CD4-positive, alpha-beta T cell treated with Interleukin-10 for 1 hour (primary cell): ENCODE measurements at places on chromosomes 16 and 17.

DNA sequence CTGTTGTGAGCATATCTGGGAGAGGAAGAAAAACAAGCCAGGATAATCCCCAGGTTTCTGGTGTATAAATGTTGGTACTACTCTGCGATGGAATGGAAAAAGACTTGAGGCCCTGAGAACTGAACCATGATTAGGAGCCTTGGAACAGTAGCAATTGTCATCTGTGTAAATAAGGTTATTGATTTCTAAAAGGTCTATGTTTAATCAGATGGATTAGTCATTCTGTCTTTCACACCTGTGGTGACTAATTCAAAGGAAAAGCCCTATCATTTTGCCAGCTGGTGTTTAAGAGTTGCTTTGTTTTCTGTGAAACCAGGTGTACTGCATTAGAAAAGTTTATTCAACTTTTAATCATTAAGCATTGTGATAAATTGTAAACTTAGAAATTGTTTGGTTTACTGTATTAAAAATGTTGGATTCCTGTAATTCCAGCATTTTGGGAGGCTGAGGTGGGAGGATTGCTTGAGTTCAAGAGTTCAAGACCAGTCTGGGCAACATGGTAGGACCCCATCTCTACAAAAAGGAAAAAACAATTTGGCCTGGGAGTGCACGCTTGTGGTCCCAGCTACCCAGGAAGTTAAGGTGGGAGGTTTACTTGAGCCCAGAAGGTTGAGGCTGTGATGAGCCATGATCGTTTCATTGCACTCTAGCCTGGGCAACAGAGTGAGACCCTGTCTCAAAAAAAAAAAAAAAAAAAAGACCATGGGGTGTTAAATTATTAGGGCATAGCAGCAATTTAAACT lies 29.0 kb upstream of the KPNB1 start:
- no peak for DNase-seq

GRCh38 chr17:82685291-82685690 lies 13.2 kb downstream of the RAB40B start:
- DNase-seq = no peak

DNA sequence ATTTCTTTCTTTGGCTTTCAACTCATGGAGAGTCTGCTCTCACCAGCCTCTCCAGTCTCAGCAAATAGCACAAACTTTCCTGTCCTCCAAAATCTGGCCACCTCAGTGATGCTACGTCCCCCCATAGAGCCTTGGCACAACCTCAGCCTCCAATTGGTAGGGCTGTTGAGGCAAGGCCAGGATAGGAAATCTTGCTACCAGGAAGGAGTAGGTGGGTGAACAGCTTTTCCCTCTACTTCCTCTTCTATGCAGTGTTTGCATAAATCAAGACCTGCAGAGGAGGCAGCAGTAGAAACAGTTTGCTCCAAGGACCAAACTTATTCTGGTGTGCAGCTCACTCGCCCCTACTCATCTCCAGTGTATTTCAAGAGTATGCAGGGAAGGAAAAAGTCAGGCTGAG lies 701 bp upstream of the DPEP2 start:
- DNase-seq = no peak

GRCh38 chr17:21425321-21425720 lies 49.2 kb downstream of the KCNJ12 start:
- DNase-seq = no peak

GRCh38 chr17:1735834-1736347 lies 6.8 kb upstream of the SERPINF2 start:
- DNase-seq = no peak

GRCh38 chr17:65660947-65661346 lies 99.5 kb upstream of the AXIN2 start:
- no peak for DNase-seq

DNA sequence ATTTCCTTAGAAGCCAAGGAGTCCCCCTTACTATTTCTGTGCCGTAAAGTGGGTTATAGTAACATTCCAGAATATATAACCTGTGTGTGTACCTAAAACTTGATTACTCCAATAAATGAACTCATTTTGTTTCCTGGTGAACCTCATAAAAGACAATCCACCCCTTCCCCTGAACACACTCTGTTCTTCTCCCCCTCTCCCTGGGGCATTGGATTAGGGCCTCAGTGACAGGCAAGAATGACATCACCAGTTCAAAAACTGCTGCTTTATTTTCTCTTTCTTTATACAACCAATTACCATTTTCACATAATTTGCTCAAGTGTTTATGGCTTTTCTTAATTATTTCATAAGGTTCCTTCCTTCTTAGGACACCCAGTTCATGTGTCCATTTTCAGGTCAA lies 17.4 kb downstream of the AARSD1 start:
- DNase-seq = no peak

DNA sequence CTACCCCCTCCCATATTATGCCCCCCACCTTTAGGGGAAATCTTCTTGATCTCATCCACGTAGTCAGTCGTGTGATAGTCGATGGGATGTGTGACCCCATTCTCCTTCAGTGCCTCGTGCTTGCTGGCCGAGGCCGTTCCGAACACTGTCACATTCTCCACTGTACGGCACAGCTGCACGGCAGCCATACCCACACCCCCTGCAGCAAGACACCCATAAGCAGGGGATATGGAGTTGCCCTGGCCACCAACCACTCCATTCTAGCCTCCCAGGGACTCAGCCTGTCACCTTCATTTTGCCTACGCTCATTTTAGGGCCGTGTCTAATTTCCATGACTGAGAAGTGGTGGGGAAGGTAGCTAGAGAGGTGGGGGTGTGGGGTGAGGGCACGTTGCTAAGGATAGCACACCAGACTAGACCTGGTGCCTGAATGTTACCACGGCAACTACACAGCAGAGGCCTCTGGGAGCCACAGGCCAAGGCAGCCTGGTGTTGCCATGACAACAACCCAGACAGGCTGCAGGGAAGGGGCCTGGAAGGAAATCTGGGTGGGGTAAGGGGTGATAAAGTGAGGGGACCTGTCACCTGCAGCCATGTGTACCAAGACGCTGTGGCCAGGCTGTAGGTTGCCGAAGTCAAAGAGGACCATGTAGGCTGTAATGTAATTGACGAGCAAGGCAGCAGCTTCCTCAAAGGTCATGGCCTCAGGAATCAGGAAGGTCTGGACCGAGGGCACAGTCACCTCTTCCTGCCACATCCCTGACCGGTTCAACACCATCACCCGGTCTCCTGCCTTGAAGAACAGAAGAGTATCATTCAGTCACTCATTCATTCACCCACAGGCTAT lies 4.0 kb downstream of the VAT1 start:
- peak; percentile 61 for DNase-seq

DNA sequence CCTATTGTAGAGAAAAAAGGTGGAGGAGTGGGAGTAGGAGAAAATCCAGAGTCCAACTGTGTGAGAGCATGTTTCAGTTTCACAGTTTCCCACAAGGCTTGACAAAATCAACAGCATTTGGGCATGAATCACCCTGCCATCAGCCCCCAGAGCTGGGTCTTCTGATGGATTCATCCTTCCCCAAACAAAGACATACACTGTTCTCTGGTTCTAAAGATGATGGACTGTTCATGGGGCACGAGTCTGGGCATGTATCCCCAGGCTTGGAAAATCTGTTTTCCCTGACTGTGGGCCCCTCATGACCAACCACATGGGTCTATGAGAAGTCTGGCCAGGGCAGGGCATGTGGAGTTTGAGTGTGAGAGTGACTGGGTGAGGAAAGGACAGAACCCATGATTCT lies 210.4 kb upstream of the IRX5 start:
- DNase-seq = no peak

DNA sequence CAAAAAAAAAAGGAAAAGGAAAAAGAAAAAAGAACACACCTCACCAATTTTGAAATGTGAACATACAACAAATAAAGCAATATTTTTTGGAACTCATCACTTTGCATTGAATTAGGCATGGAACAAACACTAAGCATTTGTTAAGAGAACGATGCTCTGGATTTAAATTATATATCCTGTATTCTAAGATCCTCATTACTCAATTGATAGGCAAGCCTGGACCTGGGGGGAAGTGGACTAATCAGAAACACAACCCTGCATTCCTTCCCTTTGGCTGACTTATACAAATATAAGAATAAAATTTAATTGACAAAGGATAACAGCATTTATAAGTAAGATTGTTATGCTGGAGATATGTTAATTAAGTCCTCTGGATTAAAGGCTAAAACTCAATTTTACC lies 2.2 kb downstream of the GJC1 start:
- DNase-seq = no peak

- DNase-seq = peak; percentile 61
Observed at GRCh38 chr17:47978324-47978723, 7.4 kb downstream of the CDK5RAP3 start.

DNA sequence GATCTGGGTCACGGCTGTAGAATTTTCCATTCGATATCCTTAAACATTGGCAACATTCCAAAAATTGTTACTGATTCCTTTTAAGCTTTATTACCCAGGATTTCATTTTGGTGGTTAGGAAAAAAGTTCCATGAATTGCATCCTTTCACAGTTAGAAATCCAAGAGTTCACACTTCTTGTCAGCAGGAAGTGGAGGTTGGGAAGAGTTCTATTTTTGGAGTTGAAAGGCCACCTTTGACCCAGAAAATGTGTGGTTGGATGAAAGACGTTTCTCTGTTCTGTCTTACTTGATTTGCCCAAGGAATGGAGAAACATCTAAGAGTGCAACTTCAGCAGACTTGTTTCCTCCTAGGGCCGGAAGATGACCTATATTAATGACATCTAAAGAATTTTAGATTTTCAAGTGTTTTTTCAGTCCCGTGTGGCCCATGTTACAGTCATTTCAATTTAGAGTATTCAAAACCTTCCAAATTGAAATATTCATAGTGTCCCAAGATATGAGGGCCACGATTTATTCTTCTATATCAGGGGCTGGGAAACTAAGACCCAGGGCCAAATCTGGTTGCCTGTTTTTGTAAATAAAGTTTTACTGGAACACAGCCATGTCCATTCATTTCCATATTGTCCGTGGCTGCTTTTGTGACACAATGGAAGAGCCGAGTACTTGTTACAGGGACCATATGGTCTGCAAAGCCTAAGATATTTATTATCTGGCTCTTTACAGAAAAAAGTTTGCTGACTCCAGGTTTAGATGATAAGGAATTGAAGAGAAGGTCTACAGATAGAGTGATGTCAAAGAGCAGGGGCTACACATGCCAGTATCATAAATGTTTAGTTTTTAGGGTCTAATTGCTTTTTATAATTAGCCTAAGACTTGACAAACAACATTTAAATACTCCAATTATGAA lies 50.2 kb downstream of the CDK5R1 start:
- no peak for DNase-seq

DNA sequence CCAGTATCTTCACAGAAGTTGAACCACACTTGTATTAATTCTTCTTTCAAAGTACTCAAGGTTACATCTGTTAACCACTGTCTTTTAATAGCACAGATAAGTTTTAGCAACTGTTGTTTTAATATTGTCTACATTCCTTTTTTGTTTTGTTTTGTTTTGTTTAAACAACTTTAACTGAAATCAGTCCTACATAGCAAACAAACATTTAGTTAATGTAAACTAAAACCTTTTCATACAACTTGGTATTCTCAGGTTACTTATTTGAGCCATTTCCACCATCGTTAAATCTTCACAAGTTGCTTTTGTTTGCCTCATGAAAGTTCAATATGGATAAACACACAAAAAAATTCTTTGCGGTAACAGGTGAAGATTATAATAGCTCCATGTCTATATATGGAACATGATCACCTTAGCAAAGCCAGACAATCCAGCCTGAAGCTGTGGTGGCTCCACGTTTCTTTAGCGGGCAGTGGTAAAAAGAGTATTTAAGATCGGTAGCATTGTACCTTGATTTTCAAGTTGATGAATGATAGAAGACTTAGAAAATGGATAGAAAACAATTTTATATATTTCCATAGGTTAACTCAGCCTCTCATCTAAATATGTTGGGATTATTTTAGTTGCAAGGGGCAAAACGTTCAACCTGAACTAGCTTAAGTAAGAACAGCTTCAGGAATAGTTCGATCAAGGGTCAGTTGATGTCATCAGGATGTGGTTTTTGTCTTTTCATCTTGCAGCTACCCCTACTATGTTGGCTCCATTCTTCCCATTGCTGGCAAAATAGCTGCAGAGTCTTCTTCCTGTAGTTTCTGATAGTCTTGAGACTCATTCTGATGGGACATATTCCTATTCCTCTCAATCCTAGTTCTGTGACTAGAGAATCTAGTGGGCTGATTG lies 182.8 kb downstream of the FTO start:
- no peak for DNase-seq

- no peak for DNase-seq
Observed at GRCh38 chr17:7440834-7441195, 1.5 kb downstream of the FGF11 start.

- peak; percentile 38 for DNase-seq
Observed at GRCh38 chr17:7852919-7853690, 1.8 kb upstream of the TMEM88 start.

DNA sequence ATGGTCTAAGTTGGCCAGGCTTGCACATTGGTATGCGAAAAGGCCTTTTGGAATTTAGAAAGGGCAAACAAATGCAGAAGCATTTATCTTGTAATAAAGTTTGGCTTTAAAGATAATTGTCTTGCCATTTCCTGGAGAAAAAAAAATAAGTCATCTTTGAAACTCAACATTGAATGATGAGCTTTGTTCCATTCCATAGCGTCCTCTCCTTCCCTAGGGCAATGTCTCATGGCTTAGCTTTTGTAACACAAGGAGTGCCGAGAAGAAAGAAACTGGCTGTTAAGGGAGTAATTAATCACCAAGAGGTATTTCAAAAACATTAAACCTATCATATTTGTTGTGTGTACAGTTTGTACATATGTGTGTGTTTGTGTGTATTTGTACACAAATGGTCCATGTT lies 372.3 kb downstream of the NPIPA8 start:
- DNase-seq = no peak

- DNase-seq = no peak
Observed at GRCh38 chr17:46764709-46765401, 53.6 kb downstream of the WNT3 start.

- DNase-seq = no peak
Observed at GRCh38 chr17:82447876-82448275, 2.7 kb downstream of the CYBC1 start.

GRCh38 chr17:76709077-76709950 lies 1.5 kb downstream of the MXRA7 start:
- no peak for DNase-seq

- DNase-seq = no peak
Observed at GRCh38 chr17:78515480-78515879, 61.7 kb downstream of the DNAH17 start.

DNA sequence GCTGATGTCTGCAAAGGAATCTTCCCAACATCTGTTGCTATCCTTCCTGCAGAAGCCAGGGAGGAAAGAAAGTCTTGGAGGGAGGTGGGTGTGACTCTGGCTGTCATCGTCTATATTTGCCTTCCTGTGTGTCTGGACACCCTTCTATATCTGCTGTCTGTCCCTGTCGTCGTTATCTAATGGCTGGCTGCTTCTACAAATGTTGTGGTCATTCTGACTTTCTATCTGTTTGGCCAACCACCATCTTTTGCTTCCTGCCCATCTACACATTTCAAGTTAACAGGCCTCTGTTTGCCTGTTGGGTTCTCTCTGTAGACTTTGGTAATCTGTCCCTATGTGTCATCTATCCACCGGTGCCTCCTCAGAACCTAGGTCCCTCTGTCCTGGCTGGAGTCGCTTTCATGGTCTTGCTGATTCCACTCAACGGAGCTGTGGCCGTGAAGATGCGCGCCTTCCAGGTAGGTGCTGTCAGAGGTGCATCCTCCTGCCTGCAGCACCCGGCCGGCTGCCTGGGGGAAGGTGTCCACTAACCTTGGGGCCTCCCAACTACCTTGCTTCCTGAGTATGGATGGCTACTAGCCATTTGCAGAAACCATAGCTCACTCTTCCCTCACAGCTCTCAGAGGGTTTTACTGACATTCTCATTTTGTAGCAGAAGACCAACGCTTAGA lies 30.2 kb downstream of the ABCC3 start:
- DNase-seq = no peak

- peak; percentile 30 for DNase-seq
Observed at GRCh38 chr16:19179546-19180490, 11.8 kb downstream of the SYT17 start.

GRCh38 chr17:14297161-14297851 lies 3.6 kb upstream of the HS3ST3B1 start:
- no peak for DNase-seq
